Large intestine (tissue), 12 donors: ENCODE measurements at places on chromosomes 6 and 20. TPM values are rescaled to one million over a fixed set of nuclear protein-coding genes. Genes with fewer than 3 reads are reported as not detected.
A peak's percentile ranks its signal among the peaks of the same experiment; 100 is the strongest.

DNA sequence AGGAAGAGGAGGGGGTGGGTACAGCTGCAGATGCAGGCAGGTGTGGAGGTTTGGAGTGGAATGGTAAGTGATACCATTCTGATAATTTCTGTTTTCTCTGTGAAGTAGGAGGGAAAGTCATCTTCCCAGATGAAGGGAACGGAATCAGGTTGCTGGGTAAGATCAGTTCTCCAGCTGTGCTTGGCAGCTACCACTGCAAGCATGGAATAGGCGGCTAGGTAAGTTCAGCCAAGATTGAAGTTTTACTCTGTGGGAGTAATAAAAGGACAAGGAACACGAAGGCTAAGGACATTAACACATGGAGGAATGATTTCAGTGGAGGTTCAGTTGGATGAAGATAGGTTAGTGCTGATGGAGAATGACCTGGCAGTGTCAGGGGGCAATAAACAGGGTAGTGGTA is 128.3 kb downstream of the CARMIL1 start:
- H3K36me3 ChIP-seq = no peaks in the 10 kb centered on the region
- H3K4me3 ChIP-seq = no peak overlapping the region
- DNase-seq = no peak
- H3K27me3 ChIP-seq = no peaks in the 10 kb centered on the region

- no peak for DNase-seq
- H3K4me1 ChIP-seq = peaks cover 3% of the 10 kb centered on the region
- no peak overlapping the region for H3K4me3 ChIP-seq
- H3K27ac ChIP-seq = no peak overlapping the region
- no peaks in the 10 kb centered on the region for H3K36me3 ChIP-seq
Measured at GRCh38 chr6:157240960-157241311, 82.4 kb downstream of the TMEM242 start.

DNA sequence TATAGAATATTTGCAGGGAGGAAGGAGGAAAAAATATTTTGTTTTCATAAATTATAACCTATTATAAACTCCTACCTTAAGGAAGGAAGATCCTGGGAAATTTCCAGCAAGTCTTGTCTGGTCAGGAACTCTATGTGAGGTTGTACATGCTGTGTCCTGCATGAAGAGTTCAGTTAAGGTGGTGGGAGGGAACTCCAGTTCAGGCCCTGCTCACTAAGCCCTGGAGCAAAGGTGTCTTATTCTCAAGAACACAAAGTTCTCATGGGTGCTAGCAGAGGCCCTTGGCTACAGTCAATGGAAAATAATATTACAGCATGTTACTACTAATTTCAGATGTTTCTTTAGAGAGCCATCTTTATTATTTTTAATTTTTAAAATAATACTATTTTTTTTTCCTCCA is 3.8 kb upstream of the OGFRL1 start:
- H3K27me3 ChIP-seq = no peaks in the 10 kb centered on the region
- no peak overlapping the region for H3K4me3 ChIP-seq
- H3K4me1 ChIP-seq = peaks cover 4% of the 10 kb centered on the region

GRCh38 chr6:30913721-30914075 is 340 bp upstream of the VARS2 start:
- peak overlapping the region; percentile 47 for H3K4me3 ChIP-seq
- no peaks in the 10 kb centered on the region for H3K27me3 ChIP-seq
- H3K27ac ChIP-seq = peak overlapping the region; percentile 82
- peaks cover 48% of the 10 kb centered on the region for H3K36me3 ChIP-seq
- peak; percentile 85 for DNase-seq

Gene GTSF1L
- not detected for polyA plus RNA-seq

DNA sequence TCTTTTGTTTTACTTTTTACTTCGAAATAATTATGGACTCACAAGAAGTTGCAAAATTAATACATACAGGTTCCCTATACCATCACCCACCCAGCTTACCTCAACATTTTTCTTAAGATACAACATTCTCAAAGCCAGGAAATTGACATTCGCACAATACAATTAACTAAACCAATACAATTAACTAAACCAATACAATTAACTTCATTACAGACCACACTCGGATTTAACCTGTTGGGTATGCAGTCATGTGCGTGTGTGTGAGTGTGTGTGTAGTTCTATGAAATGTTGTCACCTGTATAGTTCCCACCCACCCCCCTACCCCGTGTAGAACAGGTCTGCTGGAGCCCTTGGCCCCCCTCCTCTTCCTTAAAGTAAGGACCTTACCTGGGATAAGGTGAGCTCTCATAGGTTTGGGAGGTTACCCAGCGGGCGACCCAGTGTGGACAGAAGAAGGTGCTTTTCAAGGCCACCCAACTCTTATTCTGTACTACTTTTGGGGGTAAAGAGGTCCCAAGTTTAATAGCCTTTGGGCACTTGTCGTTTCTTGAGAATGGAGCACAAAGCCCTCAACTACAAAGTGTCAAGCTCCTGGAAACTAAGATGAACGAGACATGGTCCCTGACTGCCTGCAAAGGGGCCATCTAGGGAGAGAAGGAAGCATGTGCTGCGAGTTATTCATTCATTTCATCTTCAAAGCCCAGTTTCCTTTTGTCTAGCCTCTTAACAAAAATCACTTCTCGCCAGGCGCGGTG is 544 bp upstream of the STK38 start:
- H3K4me3 ChIP-seq = no peak overlapping the region
- peak overlapping the region; percentile 63 for H3K27ac ChIP-seq
- H3K36me3 ChIP-seq = no peaks in the 10 kb centered on the region

Gene TINAG
- 23.7 TPM for polyA plus RNA-seq

GRCh38 chr6:129494099-129494498 is 215.9 kb downstream of the ARHGAP18 start:
- no peak overlapping the region for H3K4me3 ChIP-seq
- no peaks in the 10 kb centered on the region for H3K36me3 ChIP-seq
- no peaks in the 10 kb centered on the region for H3K27me3 ChIP-seq
- peaks cover 17% of the 10 kb centered on the region for H3K4me1 ChIP-seq
- DNase-seq = no peak

DNA sequence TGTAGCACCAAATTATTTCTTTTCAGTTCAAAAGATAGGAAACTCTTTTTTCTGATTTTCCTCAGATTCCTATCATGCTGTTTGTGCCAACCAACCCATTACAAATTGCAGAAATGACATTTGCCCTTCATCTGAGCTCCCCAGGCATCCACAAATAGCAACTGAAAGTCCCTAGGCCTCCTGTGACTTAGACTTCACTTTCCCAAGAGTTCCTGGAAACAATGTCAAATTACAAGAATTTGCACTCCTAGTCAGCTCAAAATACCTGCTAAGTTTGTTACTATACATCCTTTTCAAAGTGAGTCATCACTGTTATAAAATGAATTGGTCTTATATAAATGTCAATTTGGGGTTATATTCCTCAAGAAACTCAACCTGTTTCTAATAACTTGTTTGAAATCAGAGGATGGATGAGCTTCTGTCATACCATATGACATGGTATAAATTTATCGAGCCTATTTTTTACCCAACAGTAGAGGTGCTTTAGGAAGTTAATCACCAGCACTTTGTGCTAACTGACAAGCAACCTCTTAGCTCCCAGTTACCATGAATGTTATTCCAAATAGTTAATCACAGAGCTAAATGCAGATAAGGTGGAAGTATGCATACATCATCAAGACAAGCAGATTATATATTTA is 256.5 kb downstream of the HACE1 start:
- H3K27me3 ChIP-seq = no peaks in the 10 kb centered on the region
- H3K4me3 ChIP-seq = no peak overlapping the region
- no peak for DNase-seq
- H3K27ac ChIP-seq = no peak overlapping the region

- no peak overlapping the region for H3K4me3 ChIP-seq
- no peaks in the 10 kb centered on the region for H3K4me1 ChIP-seq
- H3K27ac ChIP-seq = no peak overlapping the region
- H3K36me3 ChIP-seq = no peaks in the 10 kb centered on the region
- DNase-seq = no peak
Measured at GRCh38 chr6:15020119-15020770, 225.6 kb upstream of the JARID2 start.

GRCh38 chr6:134546962-134547645 is 229.2 kb upstream of the SGK1 start:
- no peak for DNase-seq
- no peak overlapping the region for H3K4me3 ChIP-seq
- no peaks in the 10 kb centered on the region for H3K4me1 ChIP-seq
- H3K36me3 ChIP-seq = no peaks in the 10 kb centered on the region

DNA sequence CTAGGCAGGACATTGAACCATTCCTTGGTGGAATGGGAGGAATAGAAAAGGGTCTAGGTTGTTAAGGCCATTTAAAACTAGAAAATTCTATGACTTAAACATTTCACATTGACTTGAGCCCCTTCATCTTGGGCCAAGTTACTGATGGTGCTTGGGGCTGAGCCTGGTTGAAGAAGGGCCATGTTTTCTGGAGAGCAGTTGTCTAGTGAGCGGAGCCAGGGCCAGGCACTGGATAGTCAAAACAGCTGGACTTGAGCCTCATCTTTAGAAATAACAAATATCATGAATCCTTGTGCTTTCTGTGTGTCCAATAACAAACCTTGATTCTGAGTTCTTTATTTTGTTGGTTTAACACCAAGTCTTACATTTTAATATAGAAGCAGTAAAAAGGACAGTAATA is 134.6 kb upstream of the TCF21 start:
- H3K4me3 ChIP-seq = no peak overlapping the region
- no peaks in the 10 kb centered on the region for H3K4me1 ChIP-seq
- H3K27ac ChIP-seq = no peak overlapping the region
- H3K36me3 ChIP-seq = no peaks in the 10 kb centered on the region
- no peaks in the 10 kb centered on the region for H3K27me3 ChIP-seq

GRCh38 chr6:14031516-14031915 is 86.1 kb upstream of the CD83 start:
- no peak for DNase-seq
- peaks cover 20% of the 10 kb centered on the region for H3K27me3 ChIP-seq
- no peak overlapping the region for H3K4me3 ChIP-seq
- no peaks in the 10 kb centered on the region for H3K4me1 ChIP-seq

- peaks cover under 1% of the 10 kb centered on the region for H3K36me3 ChIP-seq
- H3K27ac ChIP-seq = no peak overlapping the region
- DNase-seq = no peak
- H3K4me3 ChIP-seq = no peak overlapping the region
- no peaks in the 10 kb centered on the region for H3K4me1 ChIP-seq
Measured at GRCh38 chr20:50543326-50543725, 33.1 kb downstream of the PTPN1 start.

DNA sequence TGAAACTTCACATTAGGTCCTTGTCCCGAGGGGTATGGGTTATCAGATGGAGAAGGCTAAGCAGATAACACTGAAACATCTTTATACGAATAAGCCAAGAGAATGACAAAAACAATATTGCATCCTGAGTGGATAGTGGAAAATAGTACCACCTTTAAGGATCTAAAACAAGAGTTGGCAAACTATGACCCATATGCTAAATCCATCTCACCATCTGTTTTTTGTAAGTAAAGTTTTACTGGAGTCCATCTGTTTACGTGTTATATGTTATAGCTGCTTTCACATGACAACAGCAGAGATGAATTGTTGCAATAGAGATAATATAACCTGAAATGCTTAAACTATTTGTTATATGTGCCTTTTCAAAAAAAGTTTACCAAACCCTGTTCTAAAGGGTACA is 76.1 kb upstream of the TRDN start:
- no peaks in the 10 kb centered on the region for H3K4me1 ChIP-seq
- no peak overlapping the region for H3K4me3 ChIP-seq
- DNase-seq = no peak
- H3K27me3 ChIP-seq = no peaks in the 10 kb centered on the region

Gene MUC22
- not detected for polyA plus RNA-seq

GRCh38 chr20:59223182-59223601 is 59.6 kb downstream of the ZNF831 start:
- H3K27me3 ChIP-seq = peaks cover 38% of the 10 kb centered on the region
- H3K36me3 ChIP-seq = no peaks in the 10 kb centered on the region
- no peak overlapping the region for H3K27ac ChIP-seq
- peak overlapping the region; percentile 50 for H3K4me3 ChIP-seq

DNA sequence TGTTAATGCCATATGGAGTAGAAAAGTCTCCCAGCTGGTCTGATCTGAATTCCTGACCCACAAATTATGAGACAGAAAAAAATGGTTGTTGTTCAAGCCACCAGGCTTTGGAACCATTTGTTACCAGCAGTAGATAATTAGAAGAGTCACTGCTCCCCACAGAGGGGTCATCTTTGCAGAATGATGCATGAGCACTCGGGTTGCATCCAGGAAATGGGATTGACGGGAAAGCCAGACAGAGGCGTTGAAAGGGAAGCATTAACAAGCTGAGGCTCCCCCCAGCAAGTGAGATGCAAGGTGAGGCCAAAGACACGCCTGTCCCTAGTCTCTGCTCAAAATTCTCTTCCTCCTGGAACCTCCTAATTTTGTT is 182.5 kb downstream of the SYNDIG1 start:
- no peak overlapping the region for H3K4me3 ChIP-seq
- H3K27me3 ChIP-seq = no peaks in the 10 kb centered on the region
- H3K36me3 ChIP-seq = no peaks in the 10 kb centered on the region
- H3K4me1 ChIP-seq = peaks cover 10% of the 10 kb centered on the region
- DNase-seq = no peak

Gene SSTR4
- polyA plus RNA-seq = not detected

Gene GRM4
- 0.46 TPM for polyA plus RNA-seq

- peaks cover 1% of the 10 kb centered on the region for H3K36me3 ChIP-seq
- peak overlapping the region; percentile 93 for H3K27ac ChIP-seq
- peaks cover 13% of the 10 kb centered on the region for H3K4me1 ChIP-seq
- H3K27me3 ChIP-seq = no peaks in the 10 kb centered on the region
- H3K4me3 ChIP-seq = peak overlapping the region; percentile 87
Measured at GRCh38 chr6:43426928-43427405, 374 bp upstream of the ABCC10 start.

DNA sequence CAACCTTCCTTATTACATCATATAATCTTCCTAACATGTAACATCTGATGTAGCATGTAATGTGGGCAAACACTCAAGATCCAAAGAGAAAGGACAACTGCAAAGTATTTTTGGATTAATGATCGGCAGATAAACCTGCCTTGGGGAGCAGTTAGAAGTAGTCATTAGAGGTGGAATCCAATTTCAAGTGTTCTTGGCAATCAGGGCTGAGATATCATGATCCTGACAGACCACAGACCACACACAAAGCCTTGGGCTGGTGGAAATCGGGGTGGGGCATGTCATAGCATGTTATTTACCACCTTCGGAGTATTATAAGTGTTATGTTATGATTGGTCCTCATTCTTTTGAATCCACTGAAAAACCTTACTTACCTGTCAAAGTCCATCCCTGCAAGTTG is 16.3 kb downstream of the NCOA5 start:
- H3K36me3 ChIP-seq = peaks cover 62% of the 10 kb centered on the region
- H3K4me3 ChIP-seq = no peak overlapping the region

DNA sequence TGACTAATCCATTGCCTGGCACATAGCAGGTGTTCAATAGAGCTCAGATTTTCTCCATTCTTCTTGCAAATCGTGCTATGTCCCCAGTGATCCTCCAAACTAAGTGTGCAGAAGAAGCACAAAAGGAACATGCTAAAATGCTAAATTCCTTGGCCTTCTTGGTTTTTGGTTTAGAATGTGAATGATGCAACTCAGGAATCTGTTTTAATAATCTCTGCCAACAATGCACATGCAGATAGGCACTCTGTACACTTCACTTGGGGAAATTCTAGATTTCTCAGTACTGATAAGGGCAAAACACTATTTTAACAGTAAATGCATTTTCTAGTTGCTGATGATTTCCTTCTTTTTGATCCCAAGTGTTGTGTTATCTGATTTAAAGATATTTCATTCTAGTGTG is 35.2 kb downstream of the SLC22A1 start:
- H3K4me3 ChIP-seq = no peak overlapping the region
- H3K27ac ChIP-seq = no peak overlapping the region
- DNase-seq = no peak

GRCh38 chr6:141677598-141678211 is 455.0 kb upstream of the GJE1 start:
- no peaks in the 10 kb centered on the region for H3K27me3 ChIP-seq
- no peaks in the 10 kb centered on the region for H3K36me3 ChIP-seq
- no peak overlapping the region for H3K27ac ChIP-seq

Gene UST
- 2.9 TPM for polyA plus RNA-seq

Gene PLTP
- polyA plus RNA-seq = 25.2 TPM
